Midbrain (tissue), 1 donor: ENCODE measurements at places on chromosomes 2 and 18.

DNA sequence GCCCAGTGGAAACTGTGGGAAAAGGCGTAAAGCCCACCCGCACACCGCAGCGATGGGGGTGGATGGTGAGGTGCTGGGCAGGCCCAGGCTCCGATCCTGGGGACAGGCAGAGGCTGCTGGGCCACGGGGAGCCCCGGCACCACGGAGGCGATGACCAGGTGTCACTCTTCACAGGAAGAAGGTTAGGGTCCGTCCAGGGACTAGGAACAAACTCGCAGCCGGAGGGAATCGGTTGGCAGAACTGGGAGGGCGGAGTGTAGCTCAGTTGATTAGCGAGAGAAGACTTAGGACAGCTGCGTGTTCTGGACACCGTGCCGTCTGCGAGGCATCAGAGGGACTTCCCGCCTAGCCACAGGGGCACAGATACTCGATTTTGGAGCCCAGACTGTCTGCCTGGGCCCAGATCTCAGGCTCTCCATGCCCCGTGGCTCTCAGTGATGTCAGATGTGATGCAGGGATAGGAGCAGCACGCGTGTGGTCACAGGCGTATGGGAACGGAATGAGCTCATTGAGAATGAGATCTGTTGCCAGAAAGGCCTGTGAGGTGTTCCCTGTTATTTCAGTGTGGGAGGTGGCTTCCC is 16.1 kb upstream of the ALLC start:
- no peak for DNase-seq

DNA sequence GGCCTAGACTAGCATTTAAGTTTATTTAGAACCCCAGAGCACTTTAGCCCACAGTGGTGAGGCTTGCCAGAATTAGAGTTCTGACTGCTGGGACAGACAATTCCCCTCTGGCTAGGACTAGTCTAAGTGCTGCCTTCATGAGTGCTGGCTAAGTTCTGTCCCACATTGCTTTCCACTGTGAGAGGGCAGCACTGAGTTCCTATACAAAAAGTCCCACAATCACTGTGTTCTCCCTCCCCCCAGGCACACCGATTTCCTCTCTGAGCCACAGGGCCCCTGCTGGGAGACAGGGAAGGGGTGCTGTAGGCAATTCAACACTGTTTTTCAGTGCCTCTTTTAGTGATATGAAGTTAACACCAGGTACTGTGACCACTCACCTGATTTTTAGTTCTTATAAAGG is 310.9 kb downstream of the DLGAP1 start:
- no peak for DNase-seq

- DNase-seq: peak; percentile 73
Observed at GRCh38 chr2:112626604-112627059, 19.1 kb upstream of the SLC20A1 start.

GRCh38 chr18:24053211-24053610 is 38.7 kb downstream of the TTC39C start:
- no peak for DNase-seq

DNA sequence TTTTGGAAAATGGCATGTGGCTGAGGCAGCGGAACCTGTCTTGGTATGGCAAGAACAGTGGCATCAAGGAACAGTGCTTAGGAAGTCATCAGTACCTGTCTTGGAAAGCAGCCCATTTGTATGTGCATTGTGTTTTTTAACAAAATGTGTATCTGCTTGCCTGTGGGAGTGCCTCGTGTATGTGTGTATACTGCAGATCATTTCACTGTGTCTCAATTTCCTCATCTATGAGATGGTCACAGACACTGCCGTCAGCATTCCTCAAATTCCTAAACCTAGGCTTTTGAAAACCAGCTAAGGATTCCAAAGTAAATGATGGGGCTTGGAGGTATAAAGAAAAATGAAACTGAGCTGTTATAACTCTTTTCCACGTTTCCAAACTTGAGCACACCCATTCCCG is 441.3 kb downstream of the RND3 start:
- no peak for DNase-seq

DNA sequence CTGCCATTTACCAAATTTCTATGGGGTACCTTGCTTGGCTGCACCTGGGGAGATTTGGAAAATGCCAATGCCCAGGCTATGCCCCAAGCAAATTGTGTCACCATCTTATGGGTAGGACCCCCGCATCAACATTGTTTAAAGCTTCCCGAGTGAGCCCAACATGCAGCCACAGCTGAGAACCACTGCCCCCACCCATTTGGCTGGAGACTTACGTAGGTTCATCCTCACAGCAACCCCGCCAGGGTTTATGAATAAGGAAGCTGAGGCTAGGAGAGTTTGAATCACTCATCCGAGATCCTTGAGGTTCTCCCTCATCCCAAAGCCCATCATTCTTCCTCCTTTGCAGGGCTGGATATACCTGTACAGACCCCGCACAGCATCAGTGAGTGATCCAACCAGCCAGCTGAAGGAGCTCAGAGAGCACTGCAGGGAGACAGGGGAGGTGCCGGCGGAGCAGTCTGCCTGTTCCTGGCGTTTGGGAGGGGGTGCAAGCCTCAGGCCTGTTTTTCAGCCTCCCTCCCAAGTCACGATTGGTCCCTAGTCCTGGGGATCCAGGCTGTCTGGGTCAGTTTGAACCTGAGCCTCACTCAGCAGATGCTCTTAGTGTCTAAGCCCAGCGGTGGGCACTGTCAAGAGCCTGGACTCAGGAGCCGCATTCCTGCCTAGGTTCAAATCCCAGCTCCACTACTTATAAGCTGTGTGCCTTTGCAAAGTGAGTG is 164.9 kb downstream of the SMAD7 start:
- DNase-seq: no peak

DNA sequence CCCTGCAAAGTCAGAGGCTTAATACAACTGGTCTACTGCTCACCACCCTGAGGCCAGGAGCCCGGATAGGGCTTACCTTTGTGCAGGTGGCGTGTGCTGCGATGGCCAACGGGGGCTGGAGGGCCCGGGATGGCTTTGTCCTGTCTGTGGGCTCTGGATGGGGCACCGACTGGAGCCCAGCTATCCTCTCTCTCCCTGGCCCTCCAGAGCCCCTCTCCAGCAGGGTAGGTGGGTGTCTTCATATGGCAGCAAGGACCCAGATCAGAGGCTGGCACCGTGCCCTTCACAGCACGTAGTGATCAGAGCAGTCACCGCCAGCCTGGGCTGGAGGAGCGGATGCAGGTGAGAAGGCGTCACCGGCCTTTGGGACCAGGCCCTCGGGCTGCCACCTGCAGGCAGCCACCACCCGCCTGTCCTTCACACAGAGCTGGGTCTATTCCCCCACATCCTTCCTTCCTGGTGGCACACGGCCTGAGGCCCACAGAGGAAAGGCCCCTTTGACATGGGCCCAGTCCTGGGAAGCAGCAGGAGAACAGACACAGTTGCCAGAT is 232.1 kb downstream of the EIPR1 start:
- no peak for DNase-seq

GRCh38 chr2:185880396-185880795 is 141.8 kb downstream of the FSIP2 start:
- no peak for DNase-seq

DNA sequence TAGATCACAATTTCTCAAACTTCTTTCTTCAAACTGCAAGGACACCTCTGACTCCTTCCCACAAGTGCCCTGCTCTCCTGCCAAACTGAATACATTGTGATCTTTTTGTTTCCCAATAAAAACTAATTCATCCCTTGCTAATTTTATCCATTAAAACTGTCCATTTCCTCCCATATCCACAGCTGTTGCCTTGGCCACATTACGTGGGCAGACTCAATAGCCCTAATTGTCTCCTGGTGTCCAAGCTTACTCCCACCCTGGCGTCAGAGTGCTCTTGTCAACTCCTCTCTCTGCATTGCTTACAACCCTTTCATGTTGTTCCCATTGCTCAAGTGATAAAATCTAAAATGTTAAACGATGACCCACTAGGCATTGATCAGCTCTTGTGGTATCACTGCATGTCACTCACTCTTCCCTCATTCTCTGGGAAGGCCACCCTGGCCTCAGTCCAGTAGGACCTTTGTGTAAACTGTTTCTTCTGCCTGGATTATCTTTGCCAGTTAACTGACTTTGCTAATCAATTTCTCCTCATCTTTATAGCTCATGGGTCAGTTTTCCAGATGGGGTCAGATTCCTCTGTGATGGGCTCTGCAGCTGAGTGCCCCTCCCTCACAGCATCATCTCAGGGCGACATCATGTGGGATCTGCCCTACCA is 525.0 kb downstream of the SLC4A3 start:
- DNase-seq: no peak

GRCh38 chr2:223366566-223366965 is 235.6 kb downstream of the SCG2 start:
- no peak for DNase-seq

- DNase-seq: no peak
Observed at GRCh38 chr2:136008205-136008865, 22.9 kb upstream of the DARS1 start.

GRCh38 chr18:12686100-12686499 is 16.4 kb downstream of the CEP76 start:
- DNase-seq: no peak

GRCh38 chr2:241041589-241042158 is 43.3 kb downstream of the SNED1 start:
- DNase-seq: no peak

DNA sequence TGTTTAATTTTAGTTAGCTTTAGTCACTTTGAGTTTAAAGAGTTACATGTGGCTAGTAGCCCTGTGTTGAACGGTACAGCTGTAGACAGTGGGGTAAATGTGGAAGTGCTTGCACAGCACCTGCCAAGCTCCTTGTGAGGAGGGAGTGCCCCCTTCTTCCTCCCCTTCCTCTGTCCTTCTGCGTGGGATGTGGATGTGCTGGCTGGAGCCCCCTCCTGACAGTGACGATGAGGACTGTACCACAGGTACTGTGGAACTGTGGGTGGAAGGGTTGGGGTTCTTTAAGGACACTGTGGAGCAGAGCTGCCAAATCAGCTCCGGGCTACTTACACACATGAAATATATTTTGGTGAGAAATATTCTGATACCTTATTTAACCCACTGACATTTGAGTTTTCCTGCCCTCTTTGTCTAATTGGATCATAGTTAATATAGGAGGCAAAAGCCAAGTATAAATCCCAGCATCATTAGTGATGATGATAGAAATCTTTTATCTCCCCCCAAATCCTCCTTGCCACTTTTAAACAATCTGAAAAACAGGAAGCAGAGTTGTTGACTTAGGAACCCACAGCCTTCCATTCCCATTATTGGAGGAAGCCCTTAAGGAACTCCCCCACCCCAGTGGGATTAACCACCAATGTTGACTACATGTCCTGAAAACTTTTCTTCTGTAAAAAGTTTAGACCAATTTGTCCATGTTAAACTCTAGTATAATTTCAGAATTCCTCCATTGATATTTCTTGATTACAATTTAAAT is 181.3 kb downstream of the PTPRM start:
- no peak for DNase-seq

GRCh38 chr2:54560146-54560881 is 104.2 kb downstream of the SPTBN1 start:
- no peak for DNase-seq

DNA sequence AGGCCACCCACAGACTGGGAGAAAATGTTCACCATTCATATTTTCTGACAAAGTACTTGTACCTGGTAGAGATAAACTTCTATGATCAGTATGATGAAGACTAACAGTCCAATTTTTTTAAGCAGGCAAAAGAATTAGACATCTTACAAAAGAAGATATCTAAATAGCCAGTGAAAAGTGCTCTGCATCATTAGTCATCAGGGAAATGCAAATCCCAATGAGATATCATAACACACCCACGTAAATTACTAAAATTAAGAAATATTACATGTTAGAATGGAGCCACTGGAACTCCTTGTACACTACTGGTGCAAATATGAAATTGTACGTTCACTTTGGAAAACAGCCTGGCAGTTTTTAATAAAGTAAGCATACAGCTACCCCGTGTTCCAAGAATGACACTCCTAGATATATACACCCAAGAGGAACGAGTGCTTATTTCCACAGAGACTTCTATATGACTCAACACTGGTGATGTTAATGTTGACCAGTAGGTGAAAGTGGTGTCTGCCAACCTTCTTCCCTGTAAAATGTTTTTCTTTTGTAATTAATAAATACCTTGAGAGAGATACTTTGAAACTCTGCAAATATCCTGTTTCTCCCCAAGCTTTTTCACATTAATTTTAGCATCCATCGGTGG is 80.3 kb downstream of the NPAS2 start:
- no peak for DNase-seq

DNA sequence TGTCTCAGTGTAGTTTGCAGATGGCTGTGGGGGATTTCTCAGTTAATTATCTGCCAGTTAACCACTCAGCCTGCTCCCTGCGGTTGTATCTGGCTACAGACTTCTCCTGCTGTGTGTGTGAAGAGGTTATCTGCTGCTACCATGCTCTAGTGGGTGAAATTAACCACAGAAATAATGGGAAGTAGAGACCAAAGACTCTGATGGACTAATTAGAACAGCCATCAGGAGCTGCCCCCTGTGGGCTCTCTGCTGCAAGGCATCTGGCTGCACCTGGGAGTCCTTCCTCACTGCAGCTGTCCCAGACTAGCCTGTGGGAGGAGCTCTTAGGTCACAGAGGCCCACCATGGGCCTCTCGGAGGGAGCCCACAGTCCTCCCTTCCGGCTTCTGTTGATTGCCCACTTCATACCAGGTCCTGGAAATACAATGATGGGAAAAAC is 66.6 kb downstream of the CTIF start:
- no peak for DNase-seq

DNA sequence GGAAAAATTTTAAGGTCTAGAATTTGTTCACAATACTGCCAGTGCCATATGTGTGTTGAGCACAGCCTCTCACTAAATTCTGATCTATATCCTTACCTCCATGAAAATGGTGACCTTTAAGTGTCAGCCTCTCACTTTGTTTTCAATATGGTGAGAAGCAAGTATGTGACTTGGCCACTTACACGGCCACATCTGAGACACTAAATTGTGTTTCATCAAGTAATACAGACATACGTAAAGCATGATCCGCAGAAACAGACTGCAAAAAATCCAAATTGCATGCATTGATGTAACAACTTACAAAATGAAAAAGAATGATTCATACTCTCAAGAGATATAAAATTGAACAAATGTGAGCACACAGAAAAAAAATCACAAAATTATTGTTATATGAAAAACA is 55.2 kb upstream of the UGP2 start:
- no peak for DNase-seq

- DNase-seq: peak; percentile 2
Observed at GRCh38 chr2:108215794-108216211, 24.0 kb upstream of the SULT1C3 start.

DNA sequence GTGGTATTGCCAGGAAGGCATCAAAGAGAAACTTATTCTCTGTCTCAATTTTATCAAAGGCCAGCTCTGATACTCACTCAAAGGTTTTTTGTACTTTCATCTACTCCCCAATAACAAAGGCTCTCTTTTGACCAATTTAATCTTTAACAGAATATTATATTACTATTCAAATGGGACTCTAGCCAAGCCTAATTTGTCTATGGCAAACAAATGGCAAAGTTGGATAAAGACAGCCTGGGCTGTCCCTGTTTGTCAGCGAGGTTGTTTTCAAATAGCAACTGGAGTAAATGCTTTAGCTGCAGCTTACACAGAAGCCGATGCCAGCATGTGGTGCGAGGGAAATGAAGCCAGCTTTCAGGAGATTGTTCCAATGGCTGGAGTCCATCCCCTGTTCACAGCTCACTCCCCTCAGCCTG is 80.1 kb upstream of the CTNNA2 start:
- peak; percentile 61 for DNase-seq

- DNase-seq: no peak
Observed at GRCh38 chr2:144950899-144951560, 431.1 kb upstream of the ZEB2 start.
